ENCODE measurements at places on chromosomes 3 and 15.

DNA sequence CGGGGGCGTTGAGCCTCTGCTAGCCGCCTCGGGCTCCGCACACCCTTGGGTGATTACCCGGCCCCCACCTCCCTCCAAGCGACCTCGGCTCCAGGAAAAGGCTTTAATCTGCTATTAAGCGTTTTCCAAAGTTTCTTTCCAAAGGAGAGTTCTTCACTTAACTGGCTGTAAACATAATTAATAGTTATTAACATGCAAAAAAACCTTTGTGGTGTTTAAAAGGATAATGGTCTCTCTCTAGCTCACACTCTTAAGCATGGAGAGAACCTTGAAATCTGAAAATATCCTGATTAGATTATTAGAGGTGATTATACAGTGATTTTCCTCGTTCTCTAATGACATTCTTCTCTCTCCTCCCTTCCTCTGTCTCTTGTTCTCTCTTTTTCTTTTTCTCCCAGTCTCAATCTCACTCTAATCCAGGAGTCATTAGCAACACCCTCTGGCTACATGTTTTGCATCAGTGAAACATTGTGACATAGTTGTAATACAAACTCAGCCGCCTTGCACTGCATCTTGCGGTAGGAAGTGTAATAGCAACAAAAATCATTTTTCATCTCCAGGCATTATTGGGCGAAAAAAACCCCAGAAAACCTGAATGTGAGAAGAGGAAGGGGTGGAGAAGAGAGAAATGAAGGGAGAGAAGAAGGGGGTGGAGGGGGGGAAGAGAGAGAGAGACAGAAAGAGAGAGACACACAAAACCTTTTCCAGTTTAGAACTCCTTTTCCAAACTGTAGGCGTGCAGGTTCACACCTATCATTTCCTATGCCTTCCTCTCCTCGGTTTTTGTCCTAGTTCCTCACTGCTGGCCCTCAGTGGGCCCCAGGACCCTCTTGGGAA is 24.4 kb downstream of the NR2F2 start:
- no peak for DNase-seq

GRCh38 chr3:66463730-66464511 is 36.9 kb downstream of the LRIG1 start:
- DNase-seq, result no peak

GRCh38 chr15:38843736-38844590 is 279.3 kb upstream of the RASGRP1 start:
- DNase-seq, result no peak

- no peak for DNase-seq
Observed at GRCh38 chr3:60140160-60140559, 1090.3 kb upstream of the CFAP20DC start.

DNA sequence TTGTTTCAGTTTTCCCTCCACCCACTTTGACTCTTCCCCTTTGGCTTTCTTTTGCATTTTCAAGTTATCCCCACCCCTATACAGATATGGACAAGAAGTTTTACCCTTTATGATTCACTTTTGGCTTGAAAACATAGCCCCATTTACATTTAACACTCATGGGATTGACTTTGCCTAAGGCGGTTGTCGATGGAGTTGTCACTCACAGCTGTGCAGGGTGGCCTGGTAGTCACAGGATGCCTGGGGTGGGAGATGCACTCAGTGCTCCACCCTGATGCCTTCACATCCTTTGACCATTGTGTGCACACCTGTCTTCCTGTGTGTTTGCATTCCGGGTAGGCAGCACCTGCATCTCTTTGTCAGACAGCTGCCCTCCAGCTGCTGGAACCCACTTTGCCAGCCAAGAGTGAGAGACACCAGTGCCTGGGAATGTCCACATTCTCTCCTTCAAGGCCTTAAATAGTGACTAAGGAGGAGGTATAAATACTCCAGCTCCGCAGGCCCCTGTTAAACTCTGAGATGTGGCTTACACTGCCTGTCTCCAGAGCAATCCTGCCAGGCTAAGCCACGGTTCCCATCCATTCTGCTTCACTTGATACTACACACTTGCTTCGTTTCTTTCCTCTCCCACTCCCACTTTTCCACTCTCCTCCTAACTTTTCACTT is 191.5 kb upstream of the SLC24A5 start:
- no peak for DNase-seq

DNA sequence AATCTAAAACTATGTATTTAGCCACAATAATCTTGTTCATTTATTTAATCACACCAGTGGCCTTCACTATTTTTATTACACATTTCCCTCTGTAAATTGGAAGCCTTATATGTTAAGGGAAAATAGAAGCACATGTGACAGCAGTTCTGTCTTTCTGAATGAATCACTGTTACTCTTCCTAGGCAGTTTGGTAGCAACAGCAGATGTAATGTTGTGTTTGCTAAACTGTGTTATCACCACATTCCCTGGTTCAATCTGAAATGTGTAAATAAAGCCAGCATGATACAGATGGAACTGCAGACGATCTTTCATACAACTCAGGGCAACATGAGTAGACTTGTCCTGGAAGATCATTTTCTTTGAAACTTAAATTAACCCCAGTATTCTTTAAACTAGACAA is 220.1 kb downstream of the MCTP2 start:
- no peak for DNase-seq

- no peak for DNase-seq
Observed at GRCh38 chr3:101996832-101997231, 147.5 kb downstream of the NFKBIZ start.

- DNase-seq, result no peak
Observed at GRCh38 chr3:141505166-141505565, 18.3 kb downstream of the RASA2 start.

- no peak for DNase-seq
Observed at GRCh38 chr3:5267252-5267651, 79.7 kb downstream of the EDEM1 start.

DNA sequence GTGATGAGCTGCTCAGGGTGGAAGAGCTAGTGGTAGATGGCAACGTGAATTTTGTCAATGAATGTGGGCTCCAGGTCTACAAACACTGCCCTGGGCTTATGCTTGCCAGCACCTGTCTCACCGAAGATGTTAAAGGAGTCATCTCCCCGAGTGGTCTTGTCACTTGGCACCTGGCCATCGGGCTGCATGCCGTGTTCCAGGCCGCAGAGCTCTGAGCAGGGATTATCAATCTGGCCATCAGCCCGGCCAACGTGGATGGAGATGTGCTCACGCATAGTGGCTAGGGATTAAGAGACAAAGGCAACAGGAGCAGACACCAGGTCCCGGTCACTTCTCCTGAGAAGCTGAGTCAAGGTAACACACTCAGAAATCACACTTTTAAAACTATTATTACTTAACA is 54.8 kb upstream of the ACTC1 start:
- DNase-seq, result no peak

GRCh38 chr3:79140708-79141107 is 627.1 kb downstream of the ROBO1 start:
- no peak for DNase-seq

DNA sequence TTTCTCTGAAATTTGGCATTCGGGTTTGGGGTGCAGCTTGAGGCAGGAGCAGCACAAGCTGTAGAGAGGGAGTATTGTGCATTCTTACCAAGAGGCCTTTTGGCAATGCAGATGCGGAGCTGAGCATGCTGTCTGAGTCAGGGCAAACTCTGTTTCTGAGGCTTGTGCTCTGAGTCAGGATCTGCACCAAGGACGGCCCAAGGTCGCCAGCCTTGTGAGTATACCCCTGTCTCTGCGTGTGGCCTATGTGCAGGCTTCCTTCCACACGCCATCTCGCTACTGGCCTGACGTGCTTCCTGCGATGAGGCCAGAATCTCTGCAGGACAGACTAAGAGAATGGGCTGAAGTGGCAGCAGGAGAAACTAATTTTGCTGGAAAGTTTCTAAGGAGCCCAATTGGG is 83.8 kb upstream of the ROPN1 start:
- DNase-seq, result no peak

DNA sequence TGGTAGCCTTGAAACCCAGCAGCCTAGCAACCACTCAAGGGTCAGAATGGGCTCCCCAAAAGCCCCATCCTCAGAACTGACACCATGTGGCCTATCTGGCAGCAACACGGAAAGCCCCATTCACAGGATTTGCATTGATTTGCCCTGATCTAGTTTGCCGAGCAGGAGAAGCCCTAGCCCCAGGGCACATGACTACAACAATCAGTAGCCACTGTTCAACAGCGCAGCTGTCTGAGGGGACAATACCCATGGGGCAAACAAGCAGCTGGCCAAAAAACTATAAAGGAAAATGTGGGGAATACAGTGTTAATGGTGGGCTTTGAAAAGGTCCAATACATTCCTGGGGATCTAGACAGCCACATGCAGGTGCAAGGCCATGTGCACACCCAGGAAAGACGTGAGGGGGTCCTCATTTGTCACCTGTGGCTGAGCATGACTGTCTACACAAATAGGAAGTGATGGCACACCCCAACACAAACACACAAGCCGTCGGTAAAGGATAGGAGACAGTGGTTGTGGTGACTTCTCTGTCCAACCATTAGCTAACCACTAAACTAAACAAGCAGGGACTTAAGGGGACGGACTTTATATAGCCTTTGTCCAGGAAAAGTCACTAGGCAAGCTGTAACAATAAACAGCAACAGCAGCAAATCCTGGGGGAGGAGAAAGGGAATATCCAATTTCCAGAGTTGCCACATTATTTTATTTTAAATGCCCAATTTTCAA is 113.7 kb downstream of the LRIG1 start:
- DNase-seq, result peak; percentile 48

DNA sequence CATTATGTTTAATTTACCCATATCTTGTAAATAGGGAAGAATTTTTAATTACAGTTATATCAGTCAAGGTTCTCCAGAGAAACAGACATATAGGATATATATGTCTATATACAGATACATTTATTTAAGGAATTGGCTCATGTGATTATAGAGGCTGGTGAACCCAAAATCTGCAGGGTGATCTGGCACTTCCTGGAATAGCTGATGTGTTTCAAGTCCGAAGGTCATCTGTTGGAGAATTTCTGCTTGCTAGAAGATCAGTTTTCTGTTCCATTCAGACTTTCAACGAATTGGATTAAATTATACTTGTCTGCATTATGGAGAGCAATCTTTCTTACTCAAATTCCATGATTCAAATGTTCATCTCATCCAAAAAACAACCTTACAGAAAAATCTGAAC is 694.6 kb upstream of the DPPA4 start:
- no peak for DNase-seq

DNA sequence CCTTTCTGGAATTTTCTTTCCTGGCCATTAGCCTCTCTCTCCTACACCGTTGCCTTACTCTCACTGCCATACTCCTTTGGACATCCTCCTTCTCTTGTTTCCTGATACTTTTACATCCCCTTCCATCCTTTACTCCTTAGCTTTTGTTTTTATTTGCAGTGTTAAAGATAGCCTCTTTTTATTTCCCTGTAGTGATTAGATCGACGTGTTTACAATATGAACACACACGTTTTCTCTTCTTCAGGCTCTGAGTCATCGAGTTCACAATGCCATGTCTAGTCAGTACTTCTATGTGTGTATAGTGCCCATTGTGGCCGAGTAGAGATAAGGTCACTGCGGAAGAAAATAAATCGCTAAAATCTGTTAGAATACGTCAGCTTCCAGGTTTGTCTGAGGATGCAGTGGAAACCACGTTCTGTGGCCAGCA is 208.5 kb downstream of the LPP start:
- no peak for DNase-seq

GRCh38 chr3:18189282-18190050 is 235.7 kb downstream of the SATB1 start:
- no peak for DNase-seq

GRCh38 chr15:40891810-40892446 is 2.3 kb upstream of the VPS18 start:
- no peak for DNase-seq

- no peak for DNase-seq
Observed at GRCh38 chr3:118272991-118273390, 761.7 kb downstream of the IGSF11 start.

DNA sequence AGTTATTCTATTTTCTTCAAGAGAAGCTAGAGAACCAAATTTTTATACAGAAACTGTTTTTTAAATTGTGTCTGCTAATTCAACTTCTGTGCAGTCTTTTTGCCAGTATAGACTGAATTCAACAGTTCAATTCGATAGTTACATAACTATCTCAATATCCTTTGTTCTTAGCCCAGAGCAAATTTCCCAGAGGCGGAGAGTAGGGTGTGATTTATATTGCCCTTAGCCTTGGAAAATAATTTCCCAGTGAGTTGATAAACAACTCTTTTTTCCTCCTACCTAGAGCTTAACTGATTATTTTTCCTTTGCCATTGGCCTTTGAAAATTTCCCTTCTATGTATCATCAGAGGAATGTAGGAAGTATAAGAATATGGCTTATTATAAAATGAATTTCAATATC is 420.5 kb downstream of the NSUN3 start:
- no peak for DNase-seq

DNA sequence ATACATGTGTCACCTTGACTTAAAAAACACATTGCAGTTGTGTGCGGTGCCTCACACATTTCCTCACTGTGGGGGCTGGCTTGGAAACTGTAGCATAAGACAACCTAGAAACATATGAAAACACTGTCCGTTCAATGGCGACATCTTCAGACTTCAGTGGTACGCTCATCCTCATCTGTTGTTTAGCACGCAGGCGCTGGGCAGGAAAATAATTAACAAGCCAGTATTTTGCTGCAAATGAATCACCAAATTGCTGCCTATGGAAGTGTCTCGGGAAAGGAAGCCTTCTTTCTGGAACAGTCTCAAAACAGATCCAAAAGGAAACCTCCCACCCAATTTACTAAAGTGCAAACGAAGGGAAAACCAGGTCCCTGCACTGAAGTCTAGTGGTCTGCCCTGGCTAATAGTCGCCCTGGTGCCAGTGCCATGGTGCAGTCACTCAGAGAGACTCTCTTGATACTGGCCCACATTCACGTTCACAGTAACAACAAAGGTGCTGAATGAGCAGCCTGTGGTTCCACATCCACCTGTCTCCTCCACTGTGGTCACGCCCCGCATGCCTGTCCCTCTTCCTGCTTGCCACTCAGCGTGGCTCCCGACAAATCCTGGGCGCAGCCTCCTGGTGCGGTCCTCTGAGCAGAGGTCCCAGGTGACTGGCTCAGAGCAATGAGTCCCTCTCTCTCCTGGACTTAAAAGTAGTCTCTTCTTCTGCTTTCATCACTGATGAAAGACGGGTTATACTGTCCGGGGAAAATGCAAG is 35.6 kb upstream of the MUC13 start:
- DNase-seq, result no peak

DNA sequence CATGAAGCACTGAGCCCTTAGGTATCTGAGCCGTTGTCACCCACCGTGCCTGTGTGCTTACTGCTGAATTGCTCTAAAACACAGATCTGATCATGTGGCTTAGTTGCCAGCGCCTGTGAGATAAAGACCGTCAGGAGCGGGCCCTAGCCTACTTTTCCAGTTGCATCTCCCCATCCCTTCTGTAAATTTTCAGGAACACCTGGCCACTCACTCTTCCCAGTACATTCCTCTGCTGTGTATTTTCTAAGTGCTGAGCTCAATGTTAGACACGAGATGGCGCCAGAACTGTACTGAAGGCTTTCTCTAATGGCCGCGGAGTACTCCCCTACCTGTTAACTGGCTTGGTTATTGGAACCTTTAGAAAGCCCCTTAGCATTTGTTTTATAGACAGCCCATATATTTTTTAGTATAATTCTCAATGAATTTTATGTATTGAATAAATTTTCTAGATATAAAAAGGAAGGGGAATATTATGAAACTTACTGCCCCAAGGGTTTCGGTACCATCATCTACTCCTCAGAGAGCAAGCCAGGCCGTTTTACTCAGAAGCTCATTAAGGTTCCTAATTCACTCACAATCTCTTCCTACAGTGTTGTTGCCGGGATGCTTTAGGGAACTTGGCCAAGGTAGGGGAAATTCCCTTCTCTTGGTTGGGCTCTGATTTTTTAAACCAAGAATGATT is 16.7 kb upstream of the WNT7A start:
- DNase-seq, result peak; percentile 84

- no peak for DNase-seq
Observed at GRCh38 chr3:5488771-5489170, 301.3 kb downstream of the EDEM1 start.
